Sciatic nerve (tissue), 2 donors: ENCODE measurements at places on chromosomes 1 and 21.

GRCh38 chr1:22216210-22216883 lies 73.5 kb upstream of the WNT4 start:
- DNase-seq, result no peak

GRCh38 chr21:36846631-36847030 lies 119.8 kb downstream of the HLCS start:
- no peak for DNase-seq

DNA sequence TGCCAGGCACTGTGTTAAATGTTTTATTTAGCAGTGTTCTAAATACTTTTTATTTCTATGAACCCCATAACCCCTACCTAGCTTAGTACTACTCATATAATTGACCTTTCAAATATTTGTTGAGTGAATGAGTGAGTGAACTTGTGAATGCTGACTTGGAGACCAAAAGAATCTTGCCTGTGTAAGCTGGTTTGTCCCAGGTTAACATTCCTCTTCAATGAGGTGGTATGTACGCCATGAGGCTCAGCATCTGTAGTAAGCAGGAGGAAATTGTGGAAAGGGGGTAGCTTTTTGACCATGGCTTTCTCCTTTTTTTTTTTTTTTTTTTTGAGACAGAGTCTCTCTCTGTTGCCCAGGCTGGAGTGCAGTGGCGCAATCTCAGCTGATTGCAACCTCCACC lies 14.6 kb downstream of the MED18 start:
- DNase-seq, result no peak

DNA sequence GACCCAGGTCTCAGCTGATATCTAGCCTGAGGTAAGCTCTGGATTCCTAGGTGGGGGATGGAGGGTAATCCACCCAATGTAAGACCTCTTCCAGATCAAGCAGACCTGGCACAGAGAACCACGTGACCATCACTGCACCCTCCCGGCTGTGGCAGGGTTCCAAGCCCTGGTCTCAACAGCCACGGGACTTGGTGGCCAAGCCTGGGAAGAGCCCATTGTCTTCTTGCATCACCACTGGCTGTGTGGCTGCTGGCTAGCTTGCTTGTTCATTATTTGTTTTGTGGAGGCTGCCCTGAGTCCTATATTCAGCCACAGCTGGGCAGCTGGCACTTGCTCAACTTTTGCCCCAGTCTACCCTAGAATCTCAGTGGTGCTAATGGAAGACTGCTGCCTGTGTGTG lies 24.1 kb upstream of the NFASC start:
- peak; percentile 51 for DNase-seq

DNA sequence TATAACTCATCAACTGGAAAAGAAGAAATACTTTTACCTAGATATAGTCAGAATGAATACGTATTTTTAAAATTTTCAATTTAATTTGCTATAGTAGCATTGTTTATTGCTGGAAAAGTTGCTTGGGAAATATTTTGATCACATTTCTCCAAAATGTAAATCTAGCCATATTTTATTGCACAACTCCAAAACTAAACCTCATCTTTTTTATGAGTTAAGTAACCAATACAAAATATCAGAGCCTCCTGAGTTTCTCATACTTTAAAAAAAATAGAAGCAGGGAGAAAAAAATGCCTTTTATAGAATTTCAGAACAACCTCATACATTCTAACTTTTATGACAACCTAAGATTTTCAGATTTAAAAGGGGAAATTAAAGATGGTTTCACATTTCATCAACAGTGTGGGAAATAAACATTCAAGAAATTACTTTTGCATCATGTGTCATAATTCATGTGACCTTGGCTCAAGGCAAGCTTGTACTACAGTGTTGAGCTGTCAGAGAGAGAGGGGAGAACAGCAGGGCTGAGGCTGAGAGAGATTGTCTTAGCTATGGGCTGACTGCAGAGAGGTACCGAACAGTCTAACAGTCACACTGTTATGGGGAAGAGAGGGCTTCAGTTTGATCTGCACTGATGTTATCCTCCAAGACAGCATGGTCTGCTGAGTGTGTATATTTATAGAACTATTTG lies 519.0 kb downstream of the LTN1 start:
- DNase-seq, result no peak
